Activated CD4-positive, alpha-beta T cell treated with anti-CD3 and anti-CD28 coated beads, Interleukin-2, amount 10 ng/mL, durations not matched to agents 24 days and 14 days (primary cell): ENCODE measurements at places on chromosomes 2 and 18. TPM values are rescaled to one million over a fixed set of nuclear protein-coding genes. Genes with fewer than 3 reads are reported as not detected.
A peak's percentile ranks its signal among the peaks of the same experiment; 100 is the strongest.

GRCh38 chr2:111519071-111519470, 364.9 kb downstream of the ANAPC1 start:
- DNase-seq, result no peak

DNA sequence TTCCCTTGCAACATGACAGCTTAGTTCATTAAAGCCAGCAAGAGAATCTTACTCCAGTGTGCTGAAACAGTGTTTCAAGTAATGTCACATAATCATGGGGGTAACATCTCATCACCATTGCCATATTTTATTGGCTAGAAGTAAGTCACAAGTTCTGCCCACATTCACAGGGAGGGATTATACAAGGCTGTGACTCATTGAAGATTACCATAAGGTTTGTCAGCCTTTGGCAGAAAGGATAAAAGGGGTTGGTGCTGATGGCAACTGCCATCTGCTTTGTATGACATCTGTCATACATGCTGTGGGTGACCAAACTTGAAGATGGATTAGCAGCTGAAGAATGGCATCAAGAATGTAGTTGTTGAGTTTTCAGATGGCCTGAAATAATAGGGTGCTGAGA, 61.2 kb downstream of the KCNE4 start:
- DNase-seq, result no peak

GRCh38 chr2:67574230-67574629, 177.1 kb downstream of the ETAA1 start:
- no peak for DNase-seq

GRCh38 chr2:145076085-145076484, 556.2 kb upstream of the ZEB2 start:
- DNase-seq, result no peak

GRCh38 chr2:225002039-225002655, 40.1 kb downstream of the DOCK10 start:
- peak; percentile 89 for DNase-seq

DNA sequence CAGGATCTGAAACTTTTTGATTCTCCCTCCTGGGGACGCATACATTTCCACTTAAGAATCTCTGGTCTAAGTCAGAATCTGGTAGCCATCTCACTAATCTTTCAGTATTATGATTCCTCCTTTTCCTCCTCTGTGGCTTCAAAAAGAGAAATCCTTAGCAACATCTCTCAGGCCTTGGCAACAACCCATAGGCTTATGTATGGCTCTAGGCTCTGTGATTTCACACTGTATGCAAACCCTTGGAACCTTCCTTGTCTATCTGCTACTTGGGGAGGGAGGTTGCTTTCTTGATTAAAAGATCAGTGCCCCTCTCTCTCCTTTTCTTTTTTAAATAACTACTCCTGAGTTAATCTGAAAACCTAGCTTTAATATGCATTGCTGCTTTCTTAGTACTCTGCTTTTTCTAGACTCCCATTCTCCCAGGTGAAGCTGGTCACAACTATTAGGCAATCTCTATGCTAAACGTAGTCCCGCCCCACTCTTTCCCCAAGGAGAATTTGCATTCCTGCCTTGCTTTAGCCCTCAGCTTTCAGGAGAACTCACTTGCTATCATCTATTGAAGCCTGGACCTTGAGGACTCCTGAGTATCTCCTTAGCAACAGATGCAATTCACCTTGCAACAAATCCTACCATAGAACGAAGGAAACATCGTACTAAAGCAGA, 72.2 kb upstream of the L3MBTL4 start:
- no peak for DNase-seq

DNA sequence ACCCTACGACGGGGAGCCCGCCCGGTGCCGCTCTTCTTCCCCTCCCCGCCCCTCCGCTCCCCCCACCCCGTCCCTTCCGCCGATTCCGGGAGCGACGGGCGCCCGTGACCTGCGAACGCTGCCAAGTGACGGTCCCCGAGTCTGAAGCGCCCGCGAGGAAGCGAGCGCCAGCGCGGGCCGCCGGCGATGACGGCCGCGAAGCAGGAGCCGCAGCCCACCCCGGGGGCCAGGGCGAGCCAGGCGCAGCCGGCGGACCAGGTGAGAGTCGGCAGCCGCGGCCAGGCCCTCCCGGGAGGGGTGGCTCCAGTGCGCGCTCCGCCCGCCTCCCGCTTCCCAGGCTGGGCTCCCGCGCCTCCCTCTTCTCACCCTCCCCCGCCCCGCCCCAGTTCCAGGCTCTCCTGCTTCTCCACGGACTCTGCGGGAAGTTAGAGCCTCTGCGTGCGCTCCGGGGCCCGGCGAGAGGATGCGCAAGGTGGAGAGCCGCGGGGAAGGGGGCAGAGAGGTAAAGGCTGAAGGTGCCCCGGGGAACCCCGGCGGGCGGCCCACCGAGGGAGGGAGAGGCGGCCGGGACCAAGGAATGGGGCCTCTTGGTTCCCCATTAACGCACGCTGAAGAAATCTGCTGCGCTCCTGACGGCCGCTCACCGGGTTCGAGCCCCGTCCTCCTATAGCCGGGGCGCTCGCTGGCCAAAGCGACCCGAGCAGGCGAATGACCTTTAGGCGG, 719.5 kb downstream of the DPP10 start:
- DNase-seq, result no peak

DNA sequence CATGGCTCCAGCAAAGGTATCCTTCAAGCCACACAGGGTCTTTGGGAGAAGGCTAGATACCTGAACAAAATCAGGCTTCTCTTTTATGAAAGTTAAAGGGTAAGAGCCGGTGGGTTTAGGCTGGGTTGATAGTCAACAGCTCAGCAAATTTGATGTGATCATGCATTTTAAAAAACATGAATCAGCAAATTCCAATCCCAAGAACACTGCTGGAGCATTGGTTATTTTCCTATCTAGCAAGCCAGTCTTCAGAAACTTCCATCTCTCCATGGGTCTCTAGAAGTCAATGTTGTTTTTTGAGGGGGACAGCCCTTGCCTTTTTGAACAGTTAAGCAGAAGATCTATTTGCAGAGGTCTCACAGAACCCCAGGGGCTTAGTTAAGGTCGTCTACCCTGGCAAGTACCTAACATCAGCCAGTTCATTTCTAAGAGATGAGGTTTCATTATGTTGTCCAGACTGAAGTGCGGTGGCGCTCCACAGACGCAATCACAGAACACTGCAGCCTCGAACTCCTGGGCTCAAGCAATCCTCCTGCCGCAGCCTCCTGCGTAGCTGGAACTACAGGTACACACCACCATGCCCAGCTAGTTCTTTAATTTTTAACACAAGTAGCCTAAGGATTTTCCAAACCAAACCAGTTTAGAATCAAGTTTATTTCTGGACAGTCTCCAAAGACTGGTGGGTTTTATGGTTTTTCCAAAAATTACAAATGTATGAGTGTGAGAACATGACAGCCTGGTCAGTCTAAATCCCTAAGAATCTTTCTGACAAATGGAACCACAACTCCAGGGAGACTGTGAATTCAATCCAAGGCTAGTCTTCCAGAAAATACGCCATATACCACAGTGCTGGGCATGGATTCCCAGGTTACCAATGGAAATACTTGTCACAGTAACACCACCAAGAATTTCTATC, 4.1 kb upstream of the ZCCHC2 start:
- DNase-seq, result no peak

GRCh38 chr2:59083075-59083828, 842.1 kb upstream of the FANCL start:
- DNase-seq, result no peak

LBX2 gene
- total RNA-seq, result 0.36 and 0.40 TPM in 2 replicates

STEAP3 gene
- 0.16 and 0.19 TPM in 2 replicates for total RNA-seq
